ENCODE measurements at places on chromosomes 4 and X. TPM values are rescaled to one million over a fixed set of nuclear protein-coding genes. Genes with fewer than 3 reads are reported as not detected.

The GAGE12F gene
- total RNA-seq = not detected

- H3K4me1 ChIP-seq = no peaks in the 10 kb centered on the region
- H3K36me3 ChIP-seq = no peaks in the 10 kb centered on the region
- H3K4me3 ChIP-seq = no peak overlapping the region
- no peak overlapping the region for H3K27ac ChIP-seq
These were observed 68.1 kb upstream of the ZMAT1 start for GRCh38 chrX:101999644-102000539.

- H3K27me3 ChIP-seq = no peaks in the 10 kb centered on the region
- H3K36me3 ChIP-seq = no peaks in the 10 kb centered on the region
These were observed 184.7 kb upstream of the FRMPD4 start for GRCh38 chrX:11953615-11954014.

DNA sequence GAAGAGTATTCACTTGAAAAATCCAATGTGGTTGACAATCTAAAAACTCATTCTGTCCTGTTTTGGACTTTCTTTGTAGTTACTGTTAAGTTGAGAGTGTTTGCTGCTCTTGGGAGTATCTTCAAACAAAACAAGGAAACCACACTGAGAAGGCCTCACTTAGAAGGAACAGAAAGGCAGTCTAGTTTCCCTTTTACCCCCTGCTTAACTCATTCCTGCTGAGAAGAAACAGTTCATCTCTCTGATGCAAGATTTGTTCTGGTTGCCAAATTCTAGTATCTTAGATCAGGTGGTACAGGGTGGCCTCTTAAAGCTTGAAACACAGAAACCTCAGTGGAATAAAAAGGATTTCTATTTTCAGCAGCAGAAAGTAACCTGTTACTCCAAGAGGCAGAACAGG, 41.4 kb downstream of the GUCY2F start:
- H3K4me1 ChIP-seq = no peaks in the 10 kb centered on the region
- no peaks in the 10 kb centered on the region for H3K27me3 ChIP-seq
- H3K36me3 ChIP-seq = no peaks in the 10 kb centered on the region
- DNase-seq = no peak
- H3K4me3 ChIP-seq = no peak overlapping the region
- H3K27ac ChIP-seq = no peak overlapping the region

GRCh38 chr4:131426023-131426758, 1722.9 kb upstream of the PCDH10 start:
- DNase-seq = no peak
- H3K27ac ChIP-seq = no peak overlapping the region
- no peaks in the 10 kb centered on the region for H3K36me3 ChIP-seq
- H3K27me3 ChIP-seq = no peaks in the 10 kb centered on the region
- no peaks in the 10 kb centered on the region for H3K4me1 ChIP-seq
- H3K4me3 ChIP-seq = no peak overlapping the region

The RXFP1 gene
- not detected for total RNA-seq

DNA sequence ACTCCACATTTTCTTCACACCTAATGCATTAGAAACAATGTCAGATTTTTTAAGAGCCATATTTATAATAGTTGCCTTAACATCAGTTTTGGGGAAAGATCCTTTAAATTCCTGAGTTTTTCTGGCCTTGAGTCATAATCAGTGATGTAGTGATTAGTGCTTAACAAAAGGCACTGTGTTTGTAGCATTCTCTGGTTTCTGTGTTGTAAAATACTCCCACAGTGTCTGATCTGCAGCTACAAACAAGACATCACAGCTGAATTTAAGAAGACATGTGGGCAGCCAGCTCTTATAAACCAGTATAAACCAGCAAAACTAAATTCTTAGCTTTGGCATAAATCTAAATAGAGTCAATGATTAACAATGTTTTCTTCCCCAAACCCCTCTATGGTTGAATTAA, 233.8 kb downstream of the FSTL5 start:
- H3K36me3 ChIP-seq = no peaks in the 10 kb centered on the region
- H3K27ac ChIP-seq = no peak overlapping the region
- H3K4me3 ChIP-seq = no peak overlapping the region
- H3K4me1 ChIP-seq = no peaks in the 10 kb centered on the region

The DUSP21 gene
- not detected for total RNA-seq

The LRCH2 gene
- not detected for total RNA-seq

DNA sequence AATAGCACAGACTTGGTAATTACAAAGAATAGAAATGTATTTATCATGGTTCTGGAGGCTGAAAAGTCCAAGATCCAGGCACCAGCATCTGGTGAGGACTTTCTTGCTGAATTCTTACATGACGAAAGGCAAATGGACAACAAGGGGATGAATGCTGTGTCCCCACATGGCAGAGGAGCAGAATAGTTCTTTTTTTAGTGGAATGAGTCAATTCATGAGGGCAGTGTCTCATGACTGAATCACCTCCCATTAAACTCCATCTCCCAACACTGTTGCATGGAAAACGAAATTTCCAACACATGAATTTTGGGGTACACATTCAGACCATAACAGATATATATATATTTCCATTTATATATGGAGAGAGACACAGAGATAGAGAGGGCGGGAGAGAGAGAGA, 628.3 kb downstream of the TRIML1 start:
- no peak overlapping the region for H3K27ac ChIP-seq
- H3K27me3 ChIP-seq = no peaks in the 10 kb centered on the region
- H3K4me1 ChIP-seq = no peaks in the 10 kb centered on the region
- DNase-seq = no peak
- no peak overlapping the region for H3K4me3 ChIP-seq

The FTHL17 gene
- not detected for total RNA-seq

DNA sequence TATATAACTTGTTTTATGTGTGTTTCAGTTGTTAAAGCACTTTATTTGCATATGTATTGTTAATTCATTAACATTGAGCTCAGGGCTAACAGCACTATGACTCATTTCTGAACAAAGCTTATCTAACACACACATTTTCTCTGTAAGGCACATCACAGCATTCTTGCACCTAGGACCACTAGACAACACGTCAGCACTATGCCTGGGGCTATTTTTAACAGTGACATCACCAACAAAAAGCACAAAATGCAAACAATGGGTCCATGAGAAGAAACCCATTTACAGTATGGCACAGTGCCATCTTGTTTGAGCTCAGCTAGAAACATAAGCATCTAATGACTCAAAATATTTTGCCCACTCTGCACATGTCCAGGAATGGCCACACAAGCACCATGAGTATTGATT, 124.4 kb downstream of the RELL1 start:
- H3K4me1 ChIP-seq = no peaks in the 10 kb centered on the region
- no peaks in the 10 kb centered on the region for H3K36me3 ChIP-seq
- H3K27me3 ChIP-seq = no peaks in the 10 kb centered on the region
- H3K27ac ChIP-seq = no peak overlapping the region
- H3K4me3 ChIP-seq = no peak overlapping the region

The TAF7L gene
- total RNA-seq = 0.19 TPM

Measured in activated CD4-positive, alpha-beta T cell treated with anti-CD3 and anti-CD28 coated beads, Interleukin-2, amount 10 ng/mL, durations not matched to agents 24 days and 14 days (primary cell).